ENCODE measurements at places on chromosomes 16 and 17.

DNA sequence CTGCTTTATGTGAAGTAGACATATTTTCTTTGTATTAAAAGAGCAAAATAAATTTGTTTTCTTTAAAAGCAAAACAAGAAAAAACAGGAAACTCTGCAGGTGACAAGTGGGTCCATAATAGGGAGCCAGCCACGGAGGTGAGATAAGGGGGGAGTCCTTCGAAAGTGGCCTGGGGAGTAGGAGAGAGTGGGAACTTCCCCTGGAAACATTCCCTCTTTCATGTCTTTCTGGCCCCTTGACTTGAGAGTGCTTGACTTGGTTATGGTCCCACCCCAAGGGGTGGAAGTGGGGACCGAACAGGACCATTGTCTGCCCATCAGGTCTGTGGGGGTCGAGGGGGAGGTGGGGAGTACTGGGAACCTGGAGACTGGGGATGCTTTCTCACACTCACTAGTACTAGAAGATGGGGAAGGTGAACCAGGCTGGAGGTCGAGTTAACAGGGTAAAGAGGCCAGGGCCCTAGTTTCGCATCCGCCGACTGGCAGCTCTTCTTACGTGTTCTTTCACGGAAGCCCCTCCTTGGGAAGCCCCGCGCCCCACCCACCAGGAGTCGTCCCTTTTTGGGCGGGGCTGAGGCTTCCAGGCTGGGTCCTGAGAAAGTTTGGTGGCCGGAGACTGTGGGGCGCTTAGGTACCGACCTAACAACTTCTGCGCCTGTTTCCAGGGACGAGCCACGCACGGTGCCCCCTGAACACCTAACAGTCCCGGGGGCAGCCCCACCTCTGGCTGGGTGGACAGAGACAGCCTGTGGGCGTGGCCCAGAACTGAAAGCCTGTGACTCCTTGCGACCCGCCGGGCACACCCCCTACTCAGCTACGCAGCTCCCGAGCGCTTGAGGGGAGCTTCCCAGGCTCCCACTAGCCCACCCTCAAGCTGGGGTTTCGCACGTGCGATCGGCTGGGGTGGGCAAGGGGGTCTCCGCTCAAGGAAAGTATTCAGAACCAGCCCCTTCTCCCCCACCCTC, 790 bp downstream of the TRADD start:
- DNase-seq, result no peak

DNA sequence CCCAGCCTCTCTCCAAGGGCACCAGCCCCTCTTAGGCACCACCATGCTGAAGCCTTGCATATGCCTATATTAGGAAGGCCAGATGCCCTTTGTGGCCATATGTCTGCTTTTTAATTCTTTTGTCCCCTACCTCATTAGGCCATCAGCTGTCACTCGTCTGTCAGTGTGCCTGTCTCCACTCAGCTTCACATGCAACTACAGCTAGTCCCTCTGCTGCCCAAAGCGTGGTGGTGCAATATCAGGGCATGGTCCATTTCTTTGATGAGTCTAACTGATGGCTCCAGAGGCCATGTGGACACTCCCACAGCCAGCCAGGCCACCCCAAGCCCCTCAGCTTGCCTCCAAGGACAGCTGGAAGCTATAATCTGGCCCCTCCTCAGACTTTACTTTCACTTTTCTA, 36.3 kb downstream of the MYO18A start:
- DNase-seq, result peak; percentile 53

DNA sequence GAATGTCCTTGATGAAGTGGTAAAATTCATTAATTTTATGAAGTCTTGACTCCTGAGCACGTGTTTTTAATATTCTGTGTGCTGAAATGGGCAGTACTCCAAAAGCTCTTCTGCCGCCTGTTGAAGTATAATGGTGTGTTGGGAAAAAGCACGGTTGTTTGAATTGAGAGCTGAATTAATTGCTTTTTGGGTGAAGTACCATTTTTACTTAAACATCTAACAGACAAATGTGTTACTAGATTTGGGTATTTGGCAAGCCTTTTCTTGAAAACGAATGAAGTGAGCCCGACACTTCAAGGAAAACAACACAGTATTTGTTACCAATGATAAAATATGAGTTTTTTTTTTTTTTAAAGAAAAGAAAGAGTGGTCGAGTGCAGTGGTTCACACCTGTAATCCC, 22.5 kb downstream of the WWP2 start:
- DNase-seq, result no peak

DNA sequence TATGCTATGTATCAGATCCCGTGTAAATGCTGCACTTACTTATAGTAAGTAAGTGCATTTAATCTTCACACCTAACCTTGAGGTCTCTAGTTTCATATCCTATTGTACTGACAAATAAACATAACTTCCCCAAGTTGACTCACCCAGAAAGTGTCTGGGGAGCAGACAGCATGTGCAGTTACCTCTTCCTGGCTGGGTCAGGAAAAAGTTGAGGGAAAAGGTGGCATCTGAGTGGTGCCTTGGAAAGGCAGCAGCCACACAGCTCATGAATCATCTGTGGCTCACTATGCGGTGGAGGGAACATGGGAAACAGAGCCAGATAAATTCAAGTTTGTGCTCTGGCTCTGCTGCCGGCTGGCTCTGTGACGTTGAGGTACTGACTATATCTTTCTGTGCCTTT, 382.0 kb upstream of the DYNLRB2 start:
- DNase-seq, result no peak

DNA sequence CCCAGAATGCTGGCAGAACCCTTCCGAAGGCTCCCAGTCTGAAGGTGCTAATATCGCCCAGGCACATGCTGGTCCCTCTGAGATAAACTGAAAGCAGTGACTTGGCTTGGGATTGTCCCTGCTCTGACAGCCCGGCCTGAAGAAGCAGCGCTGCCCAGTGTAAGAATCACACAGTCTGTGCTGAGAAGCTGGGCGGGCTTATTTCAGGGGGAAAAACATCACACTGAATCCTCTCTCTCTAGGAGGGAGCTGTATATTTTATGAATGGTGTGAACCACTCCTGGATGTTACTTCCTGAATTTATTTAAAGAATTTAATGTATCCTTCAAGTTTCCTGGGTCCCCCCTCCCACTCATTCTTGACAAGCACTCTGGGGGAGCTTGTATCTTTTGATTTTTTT, 36.3 kb downstream of the GAS7 start:
- DNase-seq, result no peak

DNA sequence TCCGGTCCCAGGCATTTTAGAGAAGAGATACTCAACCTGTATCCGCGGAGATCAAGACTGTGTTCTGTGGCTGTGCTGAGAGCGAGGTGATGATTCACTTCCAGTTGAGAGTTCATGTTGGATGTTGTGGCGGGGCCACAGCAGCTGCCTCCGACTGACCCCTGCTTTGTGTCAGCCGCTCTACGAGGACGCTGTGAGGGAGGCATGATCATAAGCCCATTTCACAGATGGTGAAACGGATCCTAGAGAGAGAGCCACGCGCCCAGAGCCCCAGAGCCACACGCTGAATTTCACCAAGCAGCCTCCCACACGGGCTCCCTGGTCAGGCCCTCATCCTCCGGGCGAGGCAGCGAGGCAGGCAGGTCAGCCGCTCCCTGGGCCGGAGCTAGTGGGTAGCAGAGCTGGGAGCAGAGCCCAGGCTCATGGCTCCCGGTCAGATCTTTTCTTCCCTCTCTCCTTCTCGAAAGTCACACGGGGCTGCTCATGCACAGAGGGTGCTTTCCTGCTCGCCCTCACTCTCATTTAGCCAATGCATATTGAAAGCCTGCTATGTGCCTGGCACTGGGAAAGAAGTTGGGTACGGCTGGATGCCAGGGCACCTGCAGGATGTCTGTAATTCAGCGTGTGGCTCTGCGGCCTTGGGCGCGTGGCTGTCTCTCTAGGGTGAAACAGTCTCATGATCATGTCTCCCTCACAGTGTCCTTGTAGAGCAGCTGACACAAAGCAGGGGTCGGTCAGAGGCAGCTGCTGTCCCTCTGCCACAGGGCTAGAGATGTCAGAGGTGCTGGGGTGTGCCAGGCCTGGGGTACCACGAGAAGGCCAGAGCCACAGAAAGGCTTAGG, 155.6 kb upstream of the CHMP6 start:
- DNase-seq, result no peak

GRCh38 chr17:80705988-80706387, 161.3 kb downstream of the RPTOR start:
- no peak for DNase-seq

GRCh38 chr17:28706471-28707338, 5.0 kb downstream of the PROCA1 start:
- DNase-seq, result no peak

- no peak for DNase-seq
These were observed 28.6 kb upstream of the XYLT1 start for GRCh38 chr16:17499223-17499902.

GRCh38 chr17:77307479-77308198, 166.9 kb downstream of the SEC14L1 start:
- no peak for DNase-seq

DNA sequence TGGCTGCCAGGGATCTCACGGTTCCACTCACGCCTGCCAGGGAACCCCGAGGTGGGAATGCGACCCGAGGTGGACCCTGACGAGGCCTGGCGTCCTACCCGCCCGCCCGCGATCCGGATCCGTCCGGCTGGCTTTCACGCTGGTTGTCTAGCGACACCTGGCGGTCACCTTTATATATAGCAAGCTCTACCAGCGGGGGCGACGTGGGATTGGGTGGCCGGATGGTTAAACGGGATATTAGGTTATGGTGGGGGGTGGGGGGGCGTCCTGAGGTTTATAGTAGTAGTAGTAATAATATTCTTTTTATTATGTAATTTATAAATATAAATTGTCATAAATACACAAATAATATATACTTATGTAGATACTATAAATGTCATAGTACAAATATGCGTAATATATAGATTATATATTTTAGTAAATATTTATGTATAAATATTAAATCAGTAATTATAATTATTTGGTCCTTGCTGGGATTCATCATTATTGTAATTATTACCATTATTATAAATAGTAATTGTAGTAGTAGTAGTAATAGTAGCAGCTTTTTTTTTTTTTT, 136.9 kb downstream of the KCNJ12 start:
- peak; percentile 86 for DNase-seq

GRCh38 chr16:28524681-28525171, 14.0 kb downstream of the NUPR1 start:
- DNase-seq, result no peak

GRCh38 chr17:67632141-67632540, 85.6 kb upstream of the NOL11 start:
- DNase-seq, result no peak

GRCh38 chr17:82244413-82245133, 15.7 kb downstream of the SLC16A3 start:
- DNase-seq, result peak; percentile 54

GRCh38 chr16:67378642-67379041, 14.7 kb downstream of the TPPP3 start:
- no peak for DNase-seq

GRCh38 chr17:71974051-71974450, 146.8 kb upstream of the SOX9 start:
- DNase-seq, result no peak

- no peak for DNase-seq
These were observed 95.1 kb downstream of the ZFHX3 start for GRCh38 chr16:72952811-72953271.

GRCh38 chr17:40107522-40108174, 7.3 kb upstream of the NR1D1 start:
- peak; percentile 43 for DNase-seq

DNA sequence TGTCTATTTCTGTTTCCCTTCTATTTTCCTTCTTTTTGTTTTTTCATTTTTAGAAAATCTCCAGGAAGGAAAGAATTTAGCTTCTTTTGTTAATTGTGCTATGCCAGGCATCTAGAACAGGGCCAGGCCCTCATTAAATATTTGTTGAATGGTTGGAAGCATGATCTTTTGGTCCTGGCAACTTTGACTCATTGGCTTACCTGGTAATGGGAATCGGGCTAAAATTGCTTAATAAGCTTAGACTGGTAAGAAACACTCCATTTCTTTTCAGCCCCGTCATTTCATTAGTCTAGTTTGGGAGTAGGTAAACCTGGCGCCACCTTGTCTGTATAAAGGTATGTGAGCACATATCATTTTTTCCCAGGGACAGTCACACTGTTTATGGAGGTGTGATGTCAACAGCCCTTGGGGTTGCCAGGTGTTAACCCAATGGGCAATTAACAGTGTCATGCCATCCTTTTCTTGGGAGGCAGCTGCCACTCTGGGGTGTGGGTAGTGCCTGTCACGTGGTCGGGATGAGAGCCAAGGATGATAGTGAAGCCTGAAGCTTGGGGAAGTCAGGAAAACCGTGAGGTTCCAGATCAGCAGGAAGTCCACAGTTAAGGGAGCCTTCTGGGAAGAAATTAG, 9.5 kb upstream of the NDEL1 start:
- DNase-seq, result no peak

- no peak for DNase-seq
These were observed 65.3 kb downstream of the MEAK7 start for GRCh38 chr16:84438971-84439696.

GRCh38 chr17:78304549-78305037, 55.3 kb downstream of the SOCS3 start:
- DNase-seq, result peak; percentile 83

- DNase-seq, result peak; percentile 75
These were observed 12.8 kb downstream of the EVPL start for GRCh38 chr17:76014100-76014924.

- DNase-seq, result no peak
These were observed 17.6 kb downstream of the ZSWIM7 start for GRCh38 chr17:15981646-15982580.

GRCh38 chr17:17156107-17156506, 50.0 kb downstream of the PLD6 start:
- no peak for DNase-seq

DNA sequence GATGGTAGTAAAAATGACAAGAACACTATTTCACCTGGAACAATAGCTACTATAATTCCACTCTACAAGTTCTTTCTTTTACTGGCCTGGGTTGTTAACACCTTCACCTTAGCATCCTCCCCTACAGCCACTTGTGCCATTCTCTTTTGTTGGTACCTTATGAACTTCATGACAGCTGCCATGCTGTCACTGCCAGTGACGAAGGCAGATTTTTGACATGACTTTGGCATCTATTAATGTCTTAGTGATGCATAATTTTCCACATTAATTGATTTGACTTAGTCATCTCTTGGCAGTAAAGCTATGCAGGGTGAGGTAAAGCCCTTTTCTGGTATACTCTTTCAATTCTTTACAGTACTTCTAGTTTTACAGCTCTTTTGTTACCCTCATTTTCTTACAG, 207.9 kb downstream of the TANC2 start:
- DNase-seq, result no peak

DNA sequence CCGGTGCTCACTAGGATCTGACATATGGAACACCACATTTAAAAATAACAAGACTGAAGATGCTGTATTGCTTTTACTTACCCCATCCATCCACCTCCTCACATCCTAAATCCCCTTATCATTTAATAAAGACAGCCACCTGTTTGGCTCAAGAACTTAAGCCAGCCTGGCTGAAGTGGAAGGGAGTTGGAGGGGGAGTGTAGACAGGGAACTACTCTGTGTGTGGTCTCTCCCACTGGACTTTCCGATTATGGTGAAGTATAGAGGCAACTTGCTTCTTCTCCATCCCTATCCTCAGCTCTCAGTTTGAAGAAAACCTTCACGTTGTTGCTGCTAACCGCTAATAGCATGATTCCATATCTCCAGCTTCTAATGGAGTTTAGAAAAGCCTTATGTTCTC, 313.4 kb downstream of the CDH11 start:
- no peak for DNase-seq

GRCh38 chr16:84029297-84030047, 13.1 kb downstream of the SLC38A8 start:
- DNase-seq, result peak; percentile 73

Measured in femur (tissue), 1 donor.